GM23248 (cell line): ENCODE measurements at places on chromosomes 11 and 22.
A peak's percentile ranks its signal among the peaks of the same experiment; 100 is the strongest.

DNA sequence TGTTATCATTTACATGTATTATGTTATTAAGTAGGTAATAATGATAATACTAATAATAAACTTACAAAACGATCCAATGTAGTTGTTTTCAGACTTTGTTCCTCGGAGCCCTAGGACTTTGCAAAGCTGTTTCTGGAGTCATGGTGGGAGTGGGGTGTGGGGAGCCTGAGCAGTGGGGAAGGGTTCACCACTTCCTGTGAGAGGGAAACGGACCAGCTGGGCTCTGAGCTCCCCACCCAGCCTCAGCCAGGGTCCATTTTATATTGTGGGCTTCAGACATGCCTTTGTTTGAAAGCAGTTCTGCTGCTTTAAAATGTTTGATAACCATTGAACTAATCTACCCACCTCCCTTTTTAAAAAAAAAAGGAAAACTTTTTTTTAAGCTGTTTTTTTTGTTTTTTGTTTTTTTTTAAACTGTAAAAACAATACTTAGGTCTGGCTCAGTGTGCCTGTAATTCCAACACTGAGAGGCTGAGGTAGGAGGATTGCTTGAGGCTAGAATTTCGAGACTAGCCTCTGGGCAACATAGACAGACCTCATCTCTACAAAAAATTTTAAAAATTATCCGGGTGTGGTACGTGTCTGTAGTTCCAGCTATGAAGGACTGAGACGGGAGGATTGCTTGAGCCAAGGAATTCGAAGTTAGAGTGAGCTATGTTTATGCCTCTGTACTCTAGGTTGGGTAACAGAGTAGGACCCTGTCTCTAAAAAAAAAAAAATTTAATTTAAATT, 7.0 kb downstream of the SERPING1 start:
- DNase-seq, result no peak

- no peak for DNase-seq
These were observed 137.7 kb downstream of the ATG16L2 start for GRCh38 chr11:72951888-72952287.

GRCh38 chr11:6599449-6599848, 4.0 kb downstream of the RRP8 start:
- no peak for DNase-seq

GRCh38 chr11:65425971-65426838, 3.6 kb downstream of the NEAT1 start:
- DNase-seq, result peak; percentile 88

DNA sequence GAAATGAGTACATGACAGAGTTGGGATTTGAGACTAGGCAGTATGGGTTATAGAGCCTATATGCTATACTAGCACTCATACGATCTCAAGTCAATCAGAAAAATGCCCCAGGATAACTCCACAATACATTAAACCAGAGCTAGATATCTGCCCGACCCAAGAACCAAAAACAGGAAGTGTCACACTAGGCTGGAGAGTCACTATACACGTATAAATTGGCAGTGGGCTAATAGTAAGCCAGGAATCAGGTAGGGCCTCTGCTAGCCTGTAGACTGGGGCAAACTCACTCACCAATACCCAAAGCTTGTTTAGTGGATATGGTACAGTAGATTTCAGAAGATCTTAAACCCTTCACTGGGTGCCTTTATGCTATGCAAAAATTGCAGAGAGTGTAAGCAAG, 16.2 kb upstream of the EIF4G2 start:
- DNase-seq, result no peak

- peak; percentile 56 for DNase-seq
These were observed 9.2 kb upstream of the CELSR1 start for GRCh38 chr22:46546466-46547178.

DNA sequence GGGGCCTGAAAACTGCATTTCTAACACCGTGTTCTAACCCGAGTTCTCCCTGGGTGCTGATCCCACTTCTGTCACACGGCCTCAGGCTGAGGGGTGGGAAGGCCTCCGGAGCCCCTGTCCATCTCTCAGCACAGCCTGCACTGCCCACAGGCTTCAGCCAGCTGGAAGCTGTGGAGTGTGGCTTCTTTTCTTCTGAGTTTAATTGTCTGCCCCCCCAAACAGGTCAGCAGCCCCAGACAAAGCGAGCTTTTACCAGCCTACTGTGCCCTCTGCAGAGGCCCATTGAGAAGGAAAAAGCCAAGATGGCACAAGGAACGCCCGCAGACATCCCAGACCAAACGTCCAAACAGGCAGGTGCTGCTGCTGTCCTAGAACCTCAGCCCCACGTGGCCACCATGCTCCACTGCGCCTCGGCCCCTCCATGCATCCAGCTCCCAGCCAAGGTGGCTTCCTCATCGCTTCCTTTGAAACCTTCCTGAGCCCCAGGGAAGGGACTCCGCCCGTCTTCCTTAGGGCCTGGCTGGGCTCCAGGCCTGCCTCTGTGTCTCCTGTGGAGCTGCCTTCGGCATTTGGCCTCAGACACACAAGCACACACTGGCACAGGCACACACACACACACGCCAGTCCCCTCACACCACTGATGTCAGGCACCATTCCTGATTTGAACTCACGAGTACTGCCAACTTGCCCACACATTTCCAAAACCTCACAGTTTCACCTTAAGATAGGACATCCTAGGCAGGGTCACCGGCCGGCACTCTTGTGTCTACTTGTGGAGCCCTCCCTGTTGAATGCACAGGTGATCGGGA, 1.7 kb downstream of the MOB2 start:
- DNase-seq, result no peak

DNA sequence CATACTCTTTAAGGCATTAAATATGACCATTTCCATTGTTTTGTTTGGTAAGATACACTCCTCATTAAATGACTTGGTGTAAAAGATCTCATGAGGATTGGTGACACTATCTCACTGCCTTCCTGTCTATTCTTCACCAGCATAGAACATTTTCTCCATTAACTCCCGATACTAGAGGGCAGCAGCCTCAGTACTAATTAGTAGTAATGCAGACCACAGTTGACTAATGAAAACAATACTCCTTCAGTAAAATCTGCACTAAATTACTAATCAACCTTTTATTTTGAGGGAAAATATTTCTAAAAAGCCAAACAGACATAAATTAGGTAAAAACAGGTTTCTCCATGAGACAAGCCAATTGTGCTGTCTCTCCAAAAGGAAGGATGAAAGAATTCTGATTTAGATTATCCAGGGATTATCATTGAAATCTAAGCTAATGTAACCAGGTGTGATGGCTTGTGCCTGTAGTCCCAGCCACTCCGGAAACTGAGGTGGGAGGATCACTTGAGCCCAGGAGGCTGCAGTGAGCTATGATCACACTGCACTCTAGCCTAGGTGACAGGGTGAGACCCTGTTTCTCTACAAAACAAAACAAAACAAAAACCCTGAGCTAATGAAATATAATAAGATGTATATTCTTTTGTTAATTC, 9.4 kb downstream of the PGM2L1 start:
- DNase-seq, result peak; percentile 72

DNA sequence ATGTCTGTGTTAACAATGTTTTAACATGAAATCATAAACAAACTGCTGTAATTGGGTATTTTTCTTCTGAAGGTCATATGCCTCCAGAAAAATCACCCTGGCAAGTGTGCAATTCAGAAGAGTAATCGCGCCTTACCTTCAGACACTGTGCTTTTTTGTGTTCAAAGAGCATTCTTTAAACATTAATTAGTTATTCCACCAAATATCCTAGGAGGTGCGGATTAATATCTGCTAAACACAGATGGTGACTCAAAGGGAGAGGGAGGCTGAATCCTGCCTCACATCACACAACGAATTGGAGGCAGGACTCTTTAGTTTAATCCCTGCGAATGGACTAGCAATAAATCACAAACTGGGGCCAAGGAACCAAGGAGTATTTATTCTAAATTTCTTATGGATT, 213.0 kb downstream of the NTM start:
- DNase-seq, result no peak

DNA sequence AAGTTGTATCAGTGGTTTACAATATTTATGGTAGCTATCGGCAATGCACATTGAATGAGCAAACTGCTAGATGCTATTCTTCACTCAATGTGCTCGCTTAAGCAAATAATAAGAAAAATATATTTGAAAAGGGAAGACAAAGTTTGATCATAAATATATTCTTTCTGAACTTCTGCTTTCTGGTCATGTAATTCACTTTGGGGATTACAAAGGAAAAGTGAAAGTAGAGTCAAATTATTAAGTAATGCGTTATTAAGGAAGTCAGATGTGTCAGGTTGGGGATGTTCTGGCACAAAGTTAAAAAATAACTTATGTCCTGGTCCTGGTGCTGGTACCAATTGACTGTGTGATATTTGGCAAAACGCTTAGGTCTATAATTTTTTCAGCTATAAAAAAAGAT, 98.0 kb upstream of the TRIM77 start:
- no peak for DNase-seq

DNA sequence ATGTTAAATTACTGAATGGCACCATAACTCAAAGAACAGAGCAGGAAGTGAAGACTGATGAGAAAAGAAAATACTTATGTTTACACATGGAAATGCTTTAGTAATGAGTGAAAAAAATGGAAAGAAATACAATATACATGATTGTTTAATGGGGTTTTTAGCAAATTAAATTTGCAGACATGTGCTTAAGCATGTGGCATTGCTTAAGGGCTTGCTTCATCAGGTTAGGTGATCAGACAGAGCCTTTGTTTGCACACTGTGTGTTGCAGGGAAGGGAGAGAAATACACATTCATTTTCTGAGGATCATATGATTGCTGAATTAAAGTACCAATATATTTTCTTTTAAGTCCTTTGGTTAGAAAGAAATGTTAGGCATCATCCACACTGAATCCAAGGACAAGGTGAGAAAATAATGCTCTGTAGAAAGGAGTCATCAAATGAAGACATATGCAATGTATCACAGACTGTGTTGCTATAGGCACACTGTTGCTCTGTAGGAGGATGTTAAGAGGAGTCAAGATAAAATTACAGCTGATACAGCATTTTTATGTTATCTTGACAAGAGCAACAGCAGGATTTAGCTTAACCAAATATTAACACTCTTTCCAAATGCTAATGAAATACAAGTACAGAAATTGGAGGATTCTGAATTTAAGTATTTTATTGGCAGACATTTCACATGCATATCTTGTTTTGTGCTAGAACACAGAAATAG, 23.4 kb upstream of the ARHGAP20 start:
- no peak for DNase-seq

- no peak for DNase-seq
These were observed 8.6 kb downstream of the LRRC75B start for GRCh38 chr22:24584166-24584790.

DNA sequence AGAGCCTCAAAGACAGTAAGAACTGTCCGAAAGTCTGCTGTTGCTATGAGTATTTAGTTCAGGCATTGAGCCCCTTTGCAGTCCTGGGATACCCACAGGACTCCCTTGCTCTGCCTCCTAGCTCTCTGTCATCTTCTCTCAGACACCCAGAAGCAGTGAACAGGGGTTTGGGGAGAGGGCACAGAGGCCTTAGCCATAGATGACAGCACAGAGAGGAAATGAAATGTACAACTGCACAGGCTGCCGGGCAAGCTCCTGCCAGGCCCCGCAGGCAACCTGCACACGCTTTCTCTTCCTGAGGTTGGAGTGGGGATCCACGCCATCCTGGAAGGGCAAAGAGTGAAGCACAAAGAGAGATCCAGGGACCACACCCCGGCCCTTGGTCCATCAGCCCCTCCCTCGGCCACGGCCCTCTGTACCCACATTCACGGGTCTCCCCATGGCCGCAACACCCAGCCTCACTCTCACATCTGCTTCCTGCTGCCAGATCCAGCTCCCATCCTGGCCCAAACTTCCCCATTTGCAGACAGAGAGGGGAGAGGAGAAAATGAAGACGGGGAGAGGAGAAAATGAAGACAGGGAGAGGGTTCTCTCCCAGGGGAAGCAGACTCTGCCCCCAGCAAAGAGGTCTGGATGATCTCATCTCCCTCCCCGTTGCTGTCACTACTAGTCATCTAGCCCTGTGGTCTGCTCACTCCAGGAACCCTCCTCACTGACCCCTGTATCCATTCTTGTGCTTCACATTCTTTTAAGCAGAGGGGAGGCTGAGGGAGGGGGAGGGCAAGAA, 40.7 kb downstream of the CD6 start:
- no peak for DNase-seq

DNA sequence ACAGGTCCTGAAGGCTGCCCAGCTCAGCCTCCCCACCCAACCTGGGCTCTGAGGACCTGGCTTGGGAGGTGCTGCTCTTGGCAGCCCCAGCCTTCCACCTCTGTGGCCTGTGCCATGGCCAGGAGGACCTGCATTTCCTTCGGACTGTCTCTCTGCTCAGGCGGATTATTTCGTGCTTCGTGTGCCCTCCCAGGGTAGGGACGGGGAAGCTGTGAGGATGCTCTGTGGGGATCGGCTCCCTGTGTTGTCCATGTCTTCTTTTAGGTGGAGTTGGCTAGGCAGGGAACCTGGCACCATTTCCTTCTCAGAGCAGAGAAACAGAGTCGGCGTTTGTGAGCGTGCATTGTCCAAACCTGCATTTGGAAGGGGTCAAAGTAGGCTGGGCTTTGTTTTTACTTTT, 34.1 kb downstream of the BCR start:
- no peak for DNase-seq

GRCh38 chr11:63518548-63518947, 12.7 kb downstream of the LGALS12 start:
- DNase-seq, result peak; percentile 23

DNA sequence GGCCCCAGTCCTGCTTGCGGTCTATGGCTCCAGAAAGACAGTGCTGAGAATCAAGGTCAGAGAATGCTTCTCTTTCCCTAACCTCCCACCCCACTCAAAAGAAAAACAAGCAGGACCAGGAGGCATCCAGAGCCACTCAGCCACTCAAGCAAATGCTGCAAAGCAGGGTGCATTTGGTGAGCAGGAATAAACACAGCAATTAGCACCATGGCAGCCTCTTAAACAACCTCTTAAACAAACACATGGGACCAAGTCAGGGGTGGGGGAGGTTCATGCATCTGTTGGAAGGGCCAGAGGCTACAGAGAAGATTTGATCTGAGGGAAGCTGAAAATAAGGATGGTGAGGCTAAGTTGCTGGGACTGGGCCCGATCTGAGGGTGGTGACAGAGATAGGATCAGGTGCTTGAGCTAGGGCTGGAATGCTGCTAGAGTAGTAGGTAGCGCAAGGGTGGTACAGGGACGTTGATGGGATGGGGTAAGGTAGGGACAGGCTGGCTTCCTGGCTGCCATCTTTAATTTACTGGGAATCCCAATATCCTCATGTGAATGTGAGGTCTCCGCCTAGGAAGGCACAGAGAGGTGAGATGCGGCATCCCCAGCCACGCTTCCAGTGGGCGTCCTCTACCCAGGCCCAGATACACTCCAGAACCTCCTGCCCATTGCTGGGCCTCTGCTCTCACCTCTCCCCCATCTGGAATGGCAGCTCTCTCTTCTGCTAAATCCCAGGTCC, 26.6 kb upstream of the LMO1 start:
- no peak for DNase-seq

DNA sequence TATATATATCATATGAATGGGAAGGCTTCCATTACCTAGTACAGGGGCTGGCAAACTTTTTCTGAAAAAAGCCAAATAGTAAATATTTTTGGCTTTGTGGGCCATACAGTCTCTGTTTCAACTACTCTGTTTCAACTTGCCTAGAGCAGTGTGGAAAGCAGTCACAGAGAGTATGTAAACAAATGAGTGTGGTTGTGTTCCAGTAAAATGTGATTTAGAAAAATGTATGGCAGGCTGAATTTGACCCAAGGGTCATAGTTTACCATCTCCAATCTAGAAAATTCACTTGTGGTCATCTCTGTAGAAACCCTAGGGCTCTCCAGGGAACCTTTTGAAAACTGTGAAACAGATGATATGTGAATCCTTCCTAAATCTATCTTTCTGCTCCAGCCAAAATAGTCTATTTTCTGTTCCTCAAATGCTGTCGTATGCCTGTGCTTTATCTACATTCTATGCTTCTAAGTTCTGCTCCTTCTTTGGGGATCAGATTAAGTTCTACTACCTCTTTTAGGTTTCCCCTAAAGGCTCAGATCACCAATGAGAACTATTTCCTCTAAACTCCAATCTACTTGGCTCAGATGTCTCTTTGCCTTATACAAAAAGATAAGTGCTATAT, 356.2 kb downstream of the METTL15 start:
- no peak for DNase-seq
